ENCODE measurements at places on chromosomes 3 and 15. TPM values are rescaled to one million over a fixed set of nuclear protein-coding genes. Genes with fewer than 3 reads are reported as not detected.

GRCh38 chr3:118966700-118967099, 67.9 kb downstream of the IGSF11 start:
- DNase-seq, result no peak

- DNase-seq, result no peak
Observed at GRCh38 chr15:67696087-67696486, 129.2 kb upstream of the SKOR1 start.

GRCh38 chr15:45287390-45287956, 35.4 kb downstream of the SLC28A2 start:
- no peak for DNase-seq

Gene AHSG
- total RNA-seq, result not detected

Gene COL6A5
- total RNA-seq, result not detected

DNA sequence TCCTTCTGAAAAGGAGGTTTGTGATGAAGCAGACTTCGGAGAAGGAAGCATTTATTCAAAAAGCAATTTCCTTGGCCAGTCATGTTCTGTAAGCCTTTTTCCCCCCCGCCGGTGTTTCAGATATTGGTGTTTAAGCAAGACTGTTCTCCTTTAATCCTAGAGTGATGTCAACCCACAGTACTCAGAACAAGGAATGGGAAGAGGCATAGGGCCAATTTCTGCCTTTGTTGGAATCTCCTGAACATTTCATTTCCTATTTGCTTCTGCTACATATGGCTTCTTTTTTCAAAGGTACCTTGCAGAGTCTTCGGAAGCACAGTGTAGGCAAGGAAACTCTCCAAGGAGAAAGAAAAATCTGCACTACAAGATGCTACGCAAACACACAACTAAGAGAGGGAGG, 713.1 kb upstream of the CFAP20DC start:
- no peak for DNase-seq

Gene PLSCR5
- total RNA-seq, result 3.0 TPM

GRCh38 chr3:43773273-43774094, 82.7 kb downstream of the ABHD5 start:
- no peak for DNase-seq

DNA sequence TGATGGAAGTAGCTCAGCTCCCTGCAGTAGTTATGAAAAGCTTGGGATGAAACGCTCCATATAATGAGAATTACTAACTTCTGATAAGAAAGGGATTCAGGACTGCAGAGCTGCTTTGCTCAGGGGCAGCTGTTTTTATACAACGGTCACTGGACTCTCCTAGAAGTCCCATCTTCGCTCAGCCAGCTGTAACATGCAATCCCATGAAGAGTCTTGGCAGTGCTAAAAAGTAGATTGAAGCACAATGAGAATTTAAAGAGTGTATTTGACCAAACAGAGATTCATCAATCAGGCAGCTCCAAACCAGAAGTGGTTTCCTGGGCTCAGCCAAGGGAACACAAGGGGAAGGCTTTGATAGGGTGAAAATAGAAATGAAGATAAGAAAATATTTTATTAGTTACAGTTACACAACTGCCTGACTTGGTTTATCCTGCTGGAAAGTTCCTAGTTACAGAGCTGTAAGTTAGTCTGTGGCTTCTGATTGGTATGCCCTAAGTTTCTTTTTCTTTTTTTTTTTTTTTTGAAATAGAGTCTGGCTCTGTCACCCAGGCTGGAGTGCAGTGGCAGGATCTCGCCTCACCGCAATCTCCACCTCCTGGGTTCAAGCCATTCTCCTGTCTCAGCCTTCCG, 24.1 kb downstream of the SIDT1 start:
- no peak for DNase-seq

Gene DUOXA2
- total RNA-seq, result not detected

DNA sequence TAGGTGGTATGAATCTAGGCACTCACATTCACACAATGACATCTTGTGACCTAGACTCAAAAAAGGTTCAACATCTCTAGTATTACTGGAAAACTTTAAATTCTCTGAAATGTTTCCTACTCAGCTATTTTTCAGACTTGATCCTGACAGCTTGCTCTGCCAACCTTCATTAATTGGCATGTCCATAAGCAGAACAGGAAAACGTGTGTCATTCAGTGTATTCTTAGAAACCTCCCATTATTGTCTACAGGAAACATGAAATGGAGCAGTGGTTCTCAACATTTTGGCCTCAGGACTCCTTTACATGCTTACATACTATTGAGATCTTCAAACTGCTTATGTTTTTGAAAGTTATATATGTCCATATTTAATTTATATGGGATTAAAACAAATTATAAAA, 363.2 kb downstream of the NAALADL2 start:
- no peak for DNase-seq

Gene FSTL1
- total RNA-seq, result 353 TPM

Gene CYP11A1
- total RNA-seq, result 5.4 TPM

DNA sequence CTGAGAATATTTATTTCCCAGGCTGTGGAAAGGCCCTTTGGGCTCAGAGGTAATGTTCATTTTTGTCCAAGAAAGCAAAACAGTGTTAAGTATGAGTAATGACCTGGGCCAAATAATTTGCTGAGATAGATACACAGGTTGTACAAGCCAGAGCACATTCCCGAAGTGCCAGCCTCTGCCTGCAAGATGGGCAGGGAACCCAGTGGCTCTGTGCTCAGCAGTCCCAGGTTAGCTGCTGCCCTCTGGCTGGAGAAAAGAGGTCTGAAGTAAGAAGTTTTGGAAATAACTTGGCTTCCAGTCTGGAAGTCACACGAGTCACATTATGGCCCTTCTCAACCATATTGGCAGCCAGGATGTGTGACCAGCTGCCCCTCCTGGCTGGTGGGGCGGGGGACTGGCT, 20.2 kb downstream of the MYZAP start:
- peak; percentile 19 for DNase-seq

DNA sequence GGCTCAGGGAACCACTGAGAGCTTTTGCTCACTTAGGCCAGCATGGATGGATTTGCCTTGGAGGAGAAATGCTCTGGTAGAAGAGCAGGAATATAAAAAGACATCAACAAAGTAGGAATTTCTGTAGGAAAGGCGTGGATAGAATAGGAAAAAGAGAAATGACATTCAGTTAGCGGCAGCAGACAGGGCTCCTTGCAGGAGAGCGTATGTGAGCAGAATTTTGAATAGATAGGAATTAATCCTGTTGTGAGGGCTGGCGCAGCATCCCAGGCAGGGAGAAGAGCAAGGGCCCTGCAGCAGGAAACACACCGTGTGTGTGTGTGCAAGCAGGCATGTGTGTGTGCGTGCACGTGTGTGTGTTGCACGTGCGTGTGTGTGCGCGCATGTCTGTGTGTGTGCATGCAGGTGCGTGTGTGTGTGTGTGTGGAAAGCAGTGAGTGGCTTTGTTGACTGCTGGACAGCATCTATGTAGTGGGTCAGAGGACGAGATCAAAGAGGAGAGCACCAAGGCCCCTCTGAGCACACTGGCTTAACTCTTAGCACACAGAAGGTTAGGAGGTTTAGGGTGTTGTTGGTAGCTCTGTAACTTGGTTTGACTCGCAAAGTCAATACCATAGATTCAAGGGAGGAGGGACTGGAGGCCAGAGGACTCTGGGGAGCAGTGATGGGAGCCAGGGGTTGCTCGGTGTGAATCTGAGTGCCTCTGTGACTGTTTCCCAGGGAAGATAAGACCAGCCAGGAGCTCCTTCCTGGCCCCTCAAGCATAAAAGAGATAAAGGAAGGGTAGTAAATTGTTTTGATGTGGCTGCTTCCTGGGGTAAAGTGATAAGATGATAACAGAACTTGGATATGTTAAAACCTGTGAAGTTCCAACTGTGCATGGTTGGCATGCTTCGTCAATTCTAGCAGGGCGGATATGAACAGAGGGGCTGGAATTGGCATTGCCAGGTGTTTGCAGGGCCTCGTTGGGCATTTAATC, 639.5 kb downstream of the NR2F2 start:
- peak; percentile 10 for DNase-seq

Gene ISG20
- total RNA-seq, result 0.69 TPM

GRCh38 chr3:32106929-32107362, 526 bp downstream of the GPD1L start:
- peak; percentile 10 for DNase-seq

DNA sequence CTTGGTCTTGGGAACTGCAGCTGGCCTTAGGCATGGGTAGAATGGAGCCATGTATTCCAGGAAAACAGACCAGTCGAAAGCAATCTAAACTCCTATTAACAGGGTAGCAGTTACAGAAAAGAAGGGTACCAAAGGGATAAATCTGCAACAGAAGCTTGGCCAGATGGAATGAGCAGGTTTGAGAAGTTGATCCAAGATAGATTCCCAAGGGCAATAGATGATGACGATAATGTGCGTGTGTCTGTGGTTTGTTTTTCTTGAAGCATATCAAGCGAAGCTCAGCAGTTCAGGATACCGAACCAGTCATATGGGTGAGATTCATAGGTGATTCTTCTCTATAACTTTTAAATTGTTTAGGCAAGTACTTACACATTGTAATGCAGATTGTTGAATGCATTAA, 203.8 kb upstream of the SEMA6D start:
- DNase-seq, result no peak

Gene PXK
- 19.3 TPM for total RNA-seq

GRCh38 chr3:21017115-21017852, 733.7 kb downstream of the ZNF385D start:
- peak; percentile 2 for DNase-seq

Gene MYEF2
- total RNA-seq, result 143 TPM

Gene LRRN1
- 0.85 TPM for total RNA-seq

DNA sequence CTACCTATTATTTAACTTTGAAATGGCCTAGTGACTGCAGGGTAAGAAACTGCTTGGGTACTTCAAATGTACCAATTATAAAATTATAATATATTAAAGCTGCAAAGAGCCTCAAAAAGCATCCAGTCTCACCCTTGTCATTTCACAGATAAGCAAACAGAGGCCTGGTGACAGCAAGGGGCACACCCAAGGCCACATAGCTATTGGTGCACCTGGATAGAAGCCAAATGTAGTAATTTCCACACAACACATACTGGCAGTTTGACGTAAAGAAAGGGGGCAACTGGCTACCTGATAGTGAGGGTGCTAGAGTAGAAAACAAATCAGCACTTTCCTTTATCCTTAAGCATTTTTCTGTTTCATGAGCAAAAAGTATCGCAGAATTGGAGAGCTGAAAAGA, 51.1 kb downstream of the IFT57 start:
- DNase-seq, result no peak

Gene PPM1L
- 13.5 TPM for total RNA-seq

DNA sequence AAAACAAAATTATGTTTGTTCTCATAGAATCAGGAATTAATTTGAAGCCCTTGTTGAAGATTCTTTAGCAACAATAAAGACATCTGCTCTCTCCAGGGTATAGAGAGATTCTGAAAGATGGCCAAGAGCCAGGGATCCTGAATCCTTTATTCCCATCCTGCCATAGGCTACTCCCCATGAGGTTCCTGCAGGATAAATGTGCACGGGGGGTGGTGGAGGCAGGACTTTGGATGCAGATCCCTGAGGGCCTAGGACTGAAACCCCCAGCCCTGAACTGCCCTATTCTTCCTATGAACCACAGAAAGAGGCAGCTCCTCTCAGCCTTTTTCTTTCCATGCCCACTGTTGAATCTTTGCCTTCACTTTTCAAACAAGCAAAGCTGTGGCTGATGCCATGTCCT, 17.1 kb downstream of the TMEM108 start:
- no peak for DNase-seq

Gene AADAC
- total RNA-seq, result not detected

Gene VEPH1
- total RNA-seq, result 2.5 TPM

DNA sequence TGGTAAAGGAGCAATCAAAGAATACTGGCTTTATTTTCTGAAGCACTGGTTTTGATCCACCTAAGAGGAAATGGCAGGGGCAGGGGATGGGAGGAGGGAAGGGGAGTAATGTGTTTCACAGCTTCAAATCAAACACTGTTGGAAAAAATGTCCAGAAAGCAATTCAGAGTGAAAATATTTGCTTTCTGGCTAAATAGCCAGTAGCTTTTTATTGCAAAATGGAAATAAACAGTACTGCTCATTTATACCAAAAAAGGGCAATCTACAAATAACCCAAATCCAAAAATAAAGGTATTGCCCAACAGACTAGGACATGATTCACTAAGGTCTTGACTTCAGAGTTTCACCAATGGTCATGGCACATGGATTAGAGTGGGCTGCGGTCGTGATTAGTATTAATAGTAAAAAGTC, 279.3 kb upstream of the THBS1 start:
- no peak for DNase-seq

DNA sequence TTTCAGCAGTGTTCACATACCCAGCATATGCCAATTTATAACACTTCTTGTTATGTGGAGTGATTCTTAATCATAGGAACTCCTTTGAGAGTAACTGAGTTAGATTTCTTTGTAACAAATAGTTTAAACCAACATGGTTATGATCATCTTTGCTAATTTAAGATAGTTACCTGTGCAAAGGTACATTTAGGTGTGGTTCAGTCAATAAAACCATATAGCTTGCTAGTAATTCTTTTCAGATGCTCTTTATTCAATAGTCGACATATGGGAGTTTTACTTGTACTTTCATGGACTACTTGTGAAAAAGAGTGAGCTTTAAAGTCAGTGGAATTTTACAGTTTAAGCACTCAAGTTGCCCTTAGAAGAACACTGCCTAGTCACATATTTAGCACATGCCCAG, 5.2 kb downstream of the DNAJC13 start:
- no peak for DNase-seq

GRCh38 chr15:90619468-90619867, 89.7 kb downstream of the CRTC3 start:
- DNase-seq, result no peak

DNA sequence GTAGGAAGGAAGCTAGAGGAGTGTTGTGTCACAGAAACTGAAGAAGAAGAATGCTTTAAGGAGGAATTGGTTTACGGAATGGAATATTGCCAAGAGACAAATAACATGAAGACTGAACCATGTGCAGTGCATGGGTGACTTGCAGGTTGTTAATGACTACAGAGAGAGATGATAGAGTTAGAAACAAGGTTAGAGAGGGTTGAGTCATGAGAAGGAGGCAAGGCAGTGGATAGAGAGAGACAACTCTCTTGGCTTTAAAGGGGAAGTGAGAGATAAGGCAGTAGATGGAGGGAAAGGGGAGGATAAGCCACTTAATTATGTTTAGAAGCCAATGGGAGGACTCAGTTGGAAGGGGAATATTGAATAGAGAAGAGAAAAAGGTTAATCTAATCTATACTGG, 119.3 kb upstream of the CCNL1 start:
- DNase-seq, result no peak

DNA sequence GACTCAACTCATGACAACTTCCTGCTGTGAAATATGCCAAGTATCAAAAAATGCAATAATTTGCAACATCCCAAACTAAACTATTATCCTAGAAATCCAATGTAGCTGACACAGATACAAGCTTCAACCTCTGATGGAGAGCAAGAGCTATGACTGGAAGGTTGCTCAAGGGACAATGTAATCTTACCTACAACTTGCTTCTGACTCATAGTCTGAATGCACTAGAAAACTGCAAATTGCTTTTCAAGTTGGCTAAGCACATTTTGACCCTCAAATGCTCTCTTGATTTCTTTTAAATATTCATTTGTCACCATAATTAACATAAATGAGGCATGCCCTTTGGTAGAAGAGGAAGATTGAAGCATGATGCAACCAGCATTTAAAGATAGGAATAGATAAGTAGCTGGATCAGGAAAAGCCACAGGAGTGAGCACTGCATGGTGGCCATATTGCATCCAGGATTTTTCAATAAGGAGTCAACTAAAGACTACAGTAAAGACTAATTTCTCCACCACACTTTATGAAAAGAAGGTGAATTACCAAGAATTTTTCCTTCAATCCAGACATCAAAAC, 630.8 kb upstream of the GBE1 start:
- DNase-seq, result no peak

- no peak for DNase-seq
Observed at GRCh38 chr15:69338535-69339213, 40.0 kb downstream of the PAQR5 start.

Gene SQOR
- total RNA-seq, result 0.95 TPM

GRCh38 chr3:71119171-71119570, 464.4 kb downstream of the FOXP1 start:
- DNase-seq, result no peak

Data from cardiac muscle cell (in vitro differentiated cells and primary cell).